ENCODE measurements at places on chromosomes 12 and 14. TPM values are rescaled to one million over a fixed set of nuclear protein-coding genes. Genes with fewer than 3 reads are reported as not detected.

Gene GPR68
- 1.7 TPM for polyA plus RNA-seq

DNA sequence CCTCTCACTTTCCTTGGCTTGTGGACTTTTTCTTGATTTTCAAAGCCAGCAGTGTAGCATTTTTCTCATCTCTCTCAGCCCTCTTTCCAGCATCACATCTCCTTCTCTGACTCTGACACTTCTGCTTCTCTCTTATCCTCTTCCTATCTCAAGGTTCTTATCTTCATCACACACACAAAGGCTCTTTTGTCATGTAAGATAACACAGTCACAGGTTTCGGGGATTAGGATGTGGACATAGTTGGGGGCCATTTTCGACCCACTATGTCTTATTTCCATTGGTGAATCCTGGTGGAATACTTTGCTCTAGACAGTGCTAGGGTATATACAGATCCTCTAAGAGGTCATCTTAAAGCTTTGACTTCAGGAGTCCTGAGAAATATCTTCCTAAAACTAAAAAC, 719.3 kb upstream of the TBX3 start:
- no peak for DNase-seq

GRCh38 chr12:42482041-42482747, 107.4 kb downstream of the PRICKLE1 start:
- DNase-seq, result no peak

DNA sequence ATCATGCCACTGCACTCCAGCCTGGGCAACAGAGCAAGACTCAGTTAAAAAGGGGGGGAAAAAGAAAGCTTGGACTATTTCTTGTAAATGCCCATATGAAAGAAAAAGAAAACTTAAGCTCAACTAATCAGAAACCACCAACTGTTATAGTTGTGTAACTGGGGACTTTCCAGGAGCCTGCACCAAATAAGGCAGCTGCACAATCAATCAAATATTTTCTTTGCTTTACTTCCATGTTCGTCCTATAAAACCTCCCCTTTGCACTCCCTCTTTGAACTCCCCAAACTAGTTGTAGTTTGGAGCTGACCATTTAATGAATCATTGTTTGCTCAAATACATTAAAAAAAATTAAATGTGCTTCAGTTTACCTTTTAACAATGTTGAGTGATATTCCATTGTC, 54.9 kb downstream of the OTOGL start:
- no peak for DNase-seq

DNA sequence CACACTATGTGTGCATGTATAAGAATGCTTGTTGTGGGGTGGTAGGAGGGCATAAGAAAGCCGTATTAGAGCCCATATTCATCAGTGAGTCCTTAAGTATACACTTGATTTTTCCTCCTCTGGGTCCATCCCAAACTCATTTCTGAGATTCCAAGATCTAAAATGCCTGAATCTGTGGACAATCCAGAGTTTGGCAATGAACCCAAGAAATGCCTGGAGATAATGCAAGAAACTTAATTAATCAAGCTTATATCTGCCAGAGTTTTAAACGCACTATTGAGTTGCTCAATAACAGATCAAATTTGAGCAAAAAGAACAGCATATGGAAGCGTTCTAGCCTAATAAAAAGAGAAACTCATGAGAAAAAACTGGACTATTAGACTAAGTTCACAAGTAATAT, 143.4 kb upstream of the NAV3 start:
- DNase-seq, result no peak

Gene UNC79
- 0.82 TPM for polyA plus RNA-seq

DNA sequence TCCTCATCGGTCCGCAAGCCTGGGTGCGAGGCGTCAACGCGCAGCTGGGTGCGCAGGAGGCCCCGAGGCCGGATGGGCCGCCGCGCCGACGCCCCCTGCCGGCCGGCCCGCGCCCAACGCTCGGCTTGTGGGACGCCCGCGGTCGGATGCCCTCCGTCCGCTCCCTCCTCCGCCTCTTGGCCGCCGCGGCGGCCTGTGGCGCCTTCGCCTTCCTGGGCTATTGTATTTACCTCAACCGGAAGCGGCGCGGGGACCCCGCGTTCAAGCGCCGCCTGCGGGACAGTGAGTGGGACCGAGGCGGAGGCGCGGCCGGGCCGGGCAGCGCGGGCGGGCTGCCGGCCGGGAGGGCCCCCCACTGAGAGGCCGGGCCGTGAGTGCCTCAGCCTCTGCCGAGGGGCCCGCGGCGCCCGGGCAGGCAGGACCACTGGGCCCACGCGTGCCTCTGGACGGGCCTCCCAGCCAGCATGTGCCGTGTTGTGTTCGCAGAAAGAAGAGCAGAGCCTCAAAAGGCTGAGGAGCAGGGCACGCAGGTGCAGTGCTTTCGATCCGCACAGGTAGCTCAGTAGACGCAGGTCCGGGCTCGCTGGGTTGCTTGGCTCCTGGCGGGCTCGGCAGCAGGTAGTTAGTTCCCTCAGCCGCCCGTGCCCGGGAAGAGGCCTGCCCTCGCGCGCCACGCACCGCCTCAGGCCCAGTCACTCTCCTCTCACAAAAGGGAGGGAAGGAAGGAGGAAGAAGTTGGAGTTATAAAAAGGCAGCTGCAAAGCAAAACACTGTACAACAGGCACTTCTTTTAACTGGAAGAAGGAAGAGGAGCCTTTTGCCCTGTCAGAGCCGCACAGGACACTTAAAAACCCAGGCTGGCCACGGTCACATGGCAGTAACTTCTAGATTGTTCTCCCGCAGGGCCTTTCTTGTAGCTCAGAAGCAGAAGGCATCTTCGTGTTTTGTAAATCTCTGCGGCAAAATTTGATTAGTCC, at the start of gene TOMM20L:
Gene TOMM20L (plus strand): TSS at position 119 of the 977 bp plus-strand sequence. CDS start 28 bp downstream, at position 147.
- DNase-seq, result peak; percentile 31

Gene FBXO33
- polyA plus RNA-seq, result 14.8 TPM

- no peak for DNase-seq
These were observed 44.4 kb downstream of the AMN start for GRCh38 chr14:102966681-102967505.

DNA sequence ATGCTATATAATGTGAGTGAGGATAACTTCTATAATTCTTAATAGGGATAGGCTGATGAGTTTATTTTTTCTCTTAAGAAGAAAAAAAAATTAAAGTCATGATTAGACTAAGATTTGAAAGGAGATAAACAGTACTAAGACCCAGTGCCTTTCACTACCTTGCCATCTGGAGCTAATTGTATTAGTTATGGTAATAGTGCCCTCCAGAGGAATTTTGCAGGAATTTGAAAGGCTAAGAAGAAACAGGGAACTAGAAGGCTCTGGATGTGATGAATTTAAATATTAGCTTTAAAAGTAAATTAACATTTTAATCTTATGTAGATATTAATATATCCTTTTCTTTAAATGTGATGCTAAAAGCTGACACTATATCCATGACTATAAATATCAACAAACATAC, 36.6 kb upstream of the PIK3C2G start:
- peak; percentile 29 for DNase-seq

Gene MEG3
- 218 TPM for polyA plus RNA-seq

DNA sequence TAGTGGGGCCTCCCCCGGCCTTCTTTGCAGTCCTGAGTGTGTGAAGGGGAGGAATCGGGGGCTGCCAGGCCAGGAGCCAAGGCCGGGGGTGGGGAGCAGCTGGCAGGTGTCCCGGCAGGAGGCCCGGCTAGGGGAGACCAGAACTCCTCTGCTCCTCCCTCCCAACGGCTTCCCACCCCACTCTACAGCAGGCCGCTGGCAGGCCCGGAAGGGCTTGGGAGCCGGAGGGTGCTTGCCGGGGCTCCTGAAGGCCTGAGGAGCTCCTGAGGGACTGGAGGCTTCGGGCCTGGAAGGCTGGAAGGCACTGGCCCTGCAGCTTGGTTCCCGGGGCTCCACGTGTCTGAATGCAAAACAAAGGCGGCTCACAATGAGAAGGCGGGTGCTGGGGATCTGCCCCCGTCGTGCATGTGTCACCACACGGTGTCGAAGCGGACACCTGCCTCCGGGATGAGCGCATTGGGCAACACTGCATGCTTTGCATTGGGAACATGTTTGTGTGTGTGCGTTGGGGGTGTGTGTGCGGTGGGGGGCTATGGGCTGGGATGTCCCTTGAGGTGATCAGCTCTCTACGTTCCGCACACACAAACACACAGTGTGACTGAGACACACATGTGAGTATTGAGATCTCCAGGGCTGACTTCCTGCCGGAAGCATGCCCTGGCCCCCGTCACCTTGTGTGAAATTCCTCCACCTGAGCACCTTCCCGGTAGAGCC, 30.9 kb upstream of the ANKRD9 start:
- no peak for DNase-seq

- DNase-seq, result no peak
These were observed 12.9 kb upstream of the FAM181A start for GRCh38 chr14:93914278-93914677.

Gene CD163
- 8.0 TPM for polyA plus RNA-seq

DNA sequence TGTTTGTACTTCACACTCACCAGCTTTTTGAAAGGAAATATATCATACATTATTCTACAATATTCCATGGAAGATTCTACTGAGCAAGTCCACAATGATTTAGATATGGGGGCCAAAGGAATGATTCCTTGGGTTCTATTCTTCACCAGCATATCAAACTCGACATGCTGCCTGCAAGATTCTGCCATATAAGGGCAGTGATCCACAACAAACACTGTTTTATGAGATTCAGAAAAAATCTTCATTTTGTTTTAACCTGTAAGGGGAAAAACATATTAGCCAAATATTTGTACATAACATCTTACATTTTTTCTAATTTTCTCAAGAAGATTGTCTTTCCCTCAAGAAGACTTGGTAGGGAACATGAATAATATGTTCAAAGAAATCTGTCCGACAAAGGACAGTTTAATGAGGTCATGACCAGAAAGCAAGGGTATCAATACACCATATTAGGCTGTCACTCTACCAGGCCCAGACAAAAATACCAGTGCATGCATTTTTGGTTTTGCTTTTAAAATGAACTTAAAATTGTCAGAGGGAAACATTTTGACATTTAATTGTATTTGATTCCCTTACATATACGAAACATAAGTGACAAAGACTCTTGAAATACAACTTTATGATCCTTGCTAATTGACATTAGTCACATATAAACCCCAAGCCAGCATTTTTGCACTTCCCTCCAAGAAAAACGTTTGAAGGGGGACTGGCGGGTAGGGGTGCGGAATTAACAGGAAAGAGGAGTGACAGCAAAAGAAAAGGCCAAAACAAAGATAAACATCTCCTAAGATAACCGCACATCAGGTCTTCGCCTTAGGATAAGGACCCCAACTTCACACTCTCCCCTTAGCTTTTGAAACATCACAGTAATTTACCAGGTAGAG, 980 bp downstream of the INTS13 start:
- no peak for DNase-seq

GRCh38 chr14:99667045-99667444, 17.1 kb upstream of the CYP46A1 start:
- no peak for DNase-seq

GRCh38 chr12:79409562-79409961, 281.2 kb downstream of the PAWR start:
- no peak for DNase-seq

Gene VASH1
- 32.6 TPM for polyA plus RNA-seq

- no peak for DNase-seq
These were observed 1.4 kb downstream of the DENND5B start for GRCh38 chr12:31589598-31589903.

DNA sequence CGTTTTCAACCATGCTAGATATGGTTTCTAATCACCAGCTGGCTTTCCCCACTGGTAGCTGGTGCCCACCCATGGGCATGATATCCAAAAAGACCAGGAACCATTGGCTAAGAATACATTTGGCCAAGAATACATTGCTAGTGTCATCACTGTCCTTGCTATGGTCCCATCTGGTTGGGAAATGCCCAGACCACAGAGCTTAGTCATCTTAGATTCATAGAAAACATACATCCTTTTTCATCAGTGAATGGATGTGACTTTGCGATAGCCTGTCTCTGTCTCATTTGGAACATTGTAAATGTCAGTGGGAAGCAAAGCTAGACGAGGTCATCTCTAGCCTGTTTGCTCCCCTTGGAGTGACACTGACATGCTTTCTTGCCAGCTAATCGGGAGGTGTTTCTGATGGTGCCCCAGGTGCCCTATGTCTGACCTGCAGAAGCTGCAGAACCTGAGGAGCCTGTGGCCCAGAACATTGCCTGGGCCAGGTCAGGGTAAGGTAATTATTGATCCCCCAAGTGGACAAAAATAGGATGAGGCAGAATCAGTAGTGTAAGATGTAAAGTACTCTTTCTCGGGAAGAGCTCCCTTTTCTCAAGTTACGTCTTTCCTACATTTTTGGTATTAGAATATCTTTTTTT, 194.8 kb downstream of the SLC41A2 start:
- DNase-seq, result no peak

Gene BCL2L2
- 44.0 TPM for polyA plus RNA-seq

Gene RNASE7
- 0.63 TPM for polyA plus RNA-seq

- DNase-seq, result no peak
These were observed 47.6 kb downstream of the ANO4 start for GRCh38 chr12:100842156-100842555.

DNA sequence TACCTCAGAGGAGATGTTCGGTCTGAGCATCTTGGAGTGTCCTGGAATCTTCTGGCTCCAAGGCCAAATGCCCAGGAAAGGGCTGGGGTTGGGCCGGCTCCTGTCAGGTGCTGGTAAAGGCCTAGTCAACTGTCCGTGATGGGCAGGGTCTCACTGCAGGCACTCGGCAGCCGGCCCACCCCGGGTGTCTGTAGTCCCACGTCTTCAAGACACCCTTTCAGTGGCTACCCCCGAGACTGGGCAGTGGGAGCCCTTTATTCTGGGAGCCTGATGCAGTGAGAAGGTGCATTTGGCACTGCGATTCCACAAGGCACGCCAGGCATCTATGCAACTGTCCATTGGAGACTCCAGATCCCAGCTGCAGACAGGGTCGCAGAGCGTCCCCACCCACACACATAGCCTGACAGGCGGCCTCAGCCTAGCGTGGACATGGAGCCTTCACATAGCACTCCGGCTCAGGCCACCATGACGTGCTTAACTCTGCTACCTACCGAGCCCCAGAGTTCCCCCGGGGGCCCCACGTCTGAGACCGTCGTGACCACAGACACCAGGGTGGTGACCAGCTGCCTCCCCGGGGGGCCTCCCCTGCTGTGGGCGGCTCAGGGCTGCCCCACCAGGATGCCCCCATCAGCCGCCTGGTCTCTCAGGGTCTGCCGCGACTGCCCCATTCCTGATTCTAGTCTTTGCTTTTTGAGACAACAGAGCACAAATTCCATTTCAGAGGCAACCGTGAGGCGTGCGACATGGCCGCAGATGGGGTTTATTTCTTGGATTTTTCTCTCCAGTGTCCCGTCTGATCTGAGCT, 331.8 kb upstream of the SFSWAP start:
- no peak for DNase-seq

Gene NAV3
- polyA plus RNA-seq, result 12.9 TPM

Gene FMNL3
- 37.1 TPM for polyA plus RNA-seq

Gene NEUROD4
- not detected for polyA plus RNA-seq

Gene DBX2
- 0.24 TPM for polyA plus RNA-seq

Gene RNF212B
- polyA plus RNA-seq, result 0.22 TPM

Gene SPX
- polyA plus RNA-seq, result 14.0 TPM

Gene SYNJ2BP
- 43.5 TPM for polyA plus RNA-seq

Measured in left renal pelvis (tissue), 4 donors.